ENCODE measurements at places on chromosomes 2 and 18.

- no peak for DNase-seq
Measured at GRCh38 chr2:35794796-35795450, 560.7 kb upstream of the CRIM1 start.

GRCh38 chr2:106358081-106358480 lies 110.1 kb downstream of the RGPD3 start:
- DNase-seq: no peak

DNA sequence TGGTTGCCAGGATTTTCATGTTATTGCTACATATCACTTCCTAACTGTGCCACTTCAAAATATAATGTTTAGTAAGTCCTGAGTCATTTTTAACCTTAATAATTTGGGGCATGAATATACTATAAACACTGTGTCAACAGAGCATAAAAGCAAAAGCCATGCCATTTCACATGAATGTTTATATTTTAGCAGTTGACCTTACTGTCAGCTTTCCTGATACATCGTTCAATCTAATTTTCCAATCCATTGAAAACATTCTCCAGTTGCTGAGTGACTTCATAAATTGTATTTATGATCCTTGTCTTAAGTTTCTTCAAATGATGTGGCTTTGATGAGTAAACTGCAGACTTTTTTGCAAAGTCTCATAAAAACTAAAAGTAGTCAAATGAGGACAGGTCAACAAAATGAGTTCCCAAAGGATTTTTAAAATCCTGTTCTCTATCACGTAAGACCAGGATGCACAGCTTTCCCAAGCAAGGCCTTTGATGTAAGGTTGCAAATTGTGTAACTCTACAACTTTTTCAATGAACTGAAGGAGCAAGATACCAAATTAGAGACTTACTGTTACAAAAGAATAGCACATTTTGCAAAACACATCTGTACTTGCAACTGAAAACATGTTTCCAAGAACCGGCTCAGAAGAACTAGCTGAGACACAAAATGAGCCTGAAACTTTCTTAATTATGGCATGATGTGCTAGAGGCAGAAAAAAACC lies 117.7 kb downstream of the SATB2 start:
- DNase-seq: no peak

DNA sequence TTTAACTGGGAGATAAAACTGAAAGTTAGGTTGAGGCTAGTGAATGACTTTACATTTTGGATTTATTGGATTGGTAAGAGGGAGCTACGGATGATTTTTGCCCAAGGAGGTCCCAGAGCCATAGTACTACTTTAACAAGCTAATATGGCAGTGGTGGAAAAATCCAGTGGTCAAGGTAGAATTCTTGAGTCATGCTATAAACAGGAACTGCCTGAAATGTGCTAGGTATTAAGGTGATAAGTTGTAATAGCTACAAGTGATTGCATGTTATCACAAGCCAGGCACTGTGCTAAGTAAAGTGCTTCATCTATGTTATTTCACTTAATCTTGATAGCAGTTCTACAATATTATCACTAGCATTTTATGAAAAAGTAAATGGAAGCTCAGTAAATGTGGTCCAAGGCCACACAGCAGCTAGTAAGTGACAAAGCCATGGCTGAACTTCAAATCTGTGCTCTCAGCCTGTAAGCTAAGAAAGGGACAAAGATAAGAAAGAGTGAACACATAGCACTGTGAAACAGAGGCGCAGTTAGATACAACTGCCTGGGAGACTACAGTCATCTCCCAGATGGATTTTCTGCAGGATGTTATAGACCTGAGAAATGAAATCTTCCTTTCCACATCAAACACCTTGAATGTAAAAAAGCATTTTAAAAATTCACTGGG lies 469.6 kb downstream of the TGIF1 start:
- DNase-seq: no peak

- no peak for DNase-seq
Measured at GRCh38 chr2:164984428-164984827, 29.1 kb upstream of the SLC38A11 start.

DNA sequence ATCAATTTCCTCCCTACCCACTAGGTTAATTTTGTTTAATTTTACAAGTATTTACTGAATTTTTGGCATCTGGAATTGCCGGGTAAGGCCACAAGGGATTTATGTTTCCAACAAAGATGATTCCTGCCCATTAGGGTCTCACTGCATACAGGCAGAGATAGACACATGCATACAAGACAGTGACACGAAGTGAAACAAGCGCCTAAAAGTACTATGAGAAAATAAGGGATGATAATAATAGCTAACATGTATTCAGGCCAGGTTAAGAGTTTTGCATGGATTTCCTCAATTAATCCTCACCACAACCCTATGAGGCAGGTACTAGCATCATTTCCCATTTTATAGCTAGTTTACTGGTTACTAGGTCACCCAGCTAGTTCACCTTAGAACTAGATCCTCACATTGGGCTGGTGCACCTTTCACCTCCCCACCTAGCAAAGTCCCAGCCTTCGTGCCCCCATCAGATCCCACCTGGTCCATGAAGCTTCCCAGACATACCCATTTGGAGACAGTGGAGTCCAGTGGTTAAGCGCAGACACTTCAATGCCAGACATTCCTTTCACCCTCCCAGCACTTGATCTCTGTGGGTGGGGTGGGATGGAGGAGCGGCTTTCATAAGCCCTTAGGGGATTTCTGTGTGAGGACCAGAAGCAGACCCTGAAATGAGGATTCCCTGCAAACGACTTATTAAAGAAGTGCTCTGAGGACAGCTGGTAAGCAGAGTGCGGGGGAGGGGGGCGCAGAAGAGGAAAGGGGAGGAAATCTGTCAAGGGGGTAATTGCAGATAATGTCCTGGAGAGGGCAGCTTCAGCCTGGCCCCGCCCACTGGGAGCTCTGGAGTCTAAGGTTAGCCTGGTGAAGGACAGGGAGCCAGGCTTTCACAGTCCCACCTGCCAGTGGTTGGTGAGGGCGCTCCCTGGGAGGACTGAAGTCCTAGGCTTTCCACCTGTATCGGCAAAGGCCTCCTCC lies 5.8 kb upstream of the DGUOK start:
- no peak for DNase-seq

DNA sequence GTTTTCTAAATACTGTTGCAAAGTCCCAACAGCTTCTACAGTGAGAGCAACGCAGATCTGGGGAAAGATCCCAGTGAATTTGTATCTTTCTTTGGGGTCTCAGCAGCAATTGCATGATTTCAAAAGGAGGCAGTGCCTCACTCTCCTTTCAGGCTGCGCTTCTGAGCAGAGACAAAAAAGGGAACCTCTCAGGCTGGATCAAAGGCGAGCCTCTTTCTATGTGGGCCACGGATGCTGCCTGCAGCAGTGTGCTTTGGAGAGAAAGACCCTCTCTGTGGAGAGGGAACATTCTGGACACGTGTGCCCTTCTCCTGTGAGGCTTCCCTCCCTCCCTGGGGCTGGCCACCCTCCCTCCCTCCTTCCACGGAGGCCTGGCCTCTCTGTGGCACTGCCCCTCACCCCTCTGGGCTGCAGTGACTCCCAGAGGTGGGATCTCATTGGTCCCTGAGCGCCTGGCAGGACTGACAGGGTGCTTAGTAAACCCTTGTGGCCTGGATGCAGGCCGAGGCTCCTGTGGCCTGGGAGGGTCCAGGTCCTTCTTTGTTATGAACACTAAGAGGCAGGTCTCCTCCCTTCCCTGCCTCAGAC lies 21.6 kb upstream of the PDIA6 start:
- DNase-seq: no peak

- DNase-seq: no peak
Measured at GRCh38 chr2:129909651-129910418, 69.6 kb upstream of the RAB6C start.

DNA sequence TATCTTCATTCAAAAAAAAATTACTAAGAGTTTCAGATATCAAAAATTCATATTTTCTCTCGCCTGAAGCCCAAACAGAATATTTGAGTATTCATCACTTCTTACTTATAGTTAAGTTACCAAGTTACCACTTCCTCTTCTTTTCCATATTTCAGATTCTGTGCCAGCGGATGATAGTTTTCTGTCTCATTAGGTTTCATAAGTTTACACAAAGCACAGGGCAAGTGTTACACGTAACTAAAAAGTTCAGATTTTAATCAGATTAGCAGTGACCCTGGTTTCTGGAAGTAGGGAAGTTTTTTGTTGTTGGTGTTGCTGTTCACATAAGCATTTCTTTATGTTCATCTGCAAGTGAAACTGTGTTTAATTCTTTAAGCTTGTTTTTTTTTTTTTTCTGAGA lies 10.2 kb downstream of the AFTPH start:
- DNase-seq: no peak

Measured in iris pigment epithelial cell (primary cell).